ENCODE measurements at places on chromosomes 12 and 14.
A peak's percentile ranks its signal among the peaks of the same experiment; 100 is the strongest.

DNA sequence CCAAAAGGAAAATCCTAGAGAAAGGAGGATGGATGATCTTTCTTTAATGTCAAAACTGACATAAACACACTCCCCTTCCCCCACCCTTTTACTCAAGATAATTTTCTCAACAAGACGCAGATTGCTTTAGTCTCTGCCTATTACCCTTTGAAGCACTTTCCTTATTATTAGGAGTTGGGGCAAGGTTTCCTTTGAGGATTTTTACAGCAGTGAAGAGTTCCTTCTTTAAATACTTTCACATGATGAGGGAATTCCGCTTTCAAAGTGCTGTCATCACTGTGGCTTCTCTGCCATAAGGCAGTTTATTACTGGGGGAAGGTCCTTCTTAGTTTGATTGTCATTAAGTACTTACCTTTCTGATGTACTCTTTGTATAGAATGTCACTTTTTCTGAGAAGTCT, 172.1 kb downstream of the MSRB3 start:
- no peak for DNase-seq

- DNase-seq, result no peak
Measured at GRCh38 chr12:53052419-53053217, 2.8 kb downstream of the TNS2 start.

DNA sequence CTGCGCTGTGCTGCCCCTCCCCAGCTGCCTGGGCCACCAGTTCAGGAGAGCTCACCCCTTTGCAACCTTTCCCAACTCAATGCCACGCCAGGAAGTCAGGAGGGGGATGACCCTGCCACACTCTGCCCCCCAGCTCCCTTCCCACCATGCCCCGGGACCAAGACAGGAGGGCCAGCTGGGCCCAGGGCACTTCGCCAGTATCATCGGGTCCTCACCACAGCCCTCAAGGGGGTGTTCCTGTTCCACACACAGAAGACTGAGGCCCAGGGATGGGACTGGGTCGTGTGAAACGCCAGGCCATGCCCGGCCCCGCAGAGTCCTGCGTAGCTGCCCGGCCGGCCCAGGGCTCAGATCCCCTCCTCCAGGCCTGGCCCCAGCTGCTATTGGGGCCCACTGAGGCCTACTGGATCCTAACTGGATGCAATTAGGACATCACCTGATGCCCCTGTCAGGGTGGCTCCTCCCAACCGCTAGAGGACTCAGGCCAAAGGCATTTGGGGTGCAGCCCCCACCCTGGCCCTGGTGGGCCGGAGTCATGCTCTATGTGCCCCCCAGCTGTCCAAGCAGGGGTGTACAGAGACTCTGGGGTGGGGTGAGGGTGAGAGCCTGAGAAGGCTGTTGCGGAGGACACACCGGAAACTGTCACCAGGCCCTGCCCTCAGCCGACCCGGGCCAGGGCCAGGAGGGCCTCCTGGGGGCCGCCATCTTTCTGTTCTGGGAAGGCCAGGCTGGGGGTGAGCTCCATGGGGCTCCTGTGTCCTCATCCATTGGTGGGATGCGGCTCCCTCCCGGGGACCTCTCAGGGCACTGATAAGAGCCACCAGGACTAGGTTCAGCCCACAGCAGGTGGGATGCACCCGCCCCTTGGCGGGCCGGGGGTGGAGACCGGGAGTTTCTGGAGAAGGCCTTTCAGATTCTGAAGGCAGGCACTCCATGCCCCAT, 29.3 kb upstream of the ANKRD9 start:
- DNase-seq, result no peak

GRCh38 chr12:65731771-65732170, 92.5 kb upstream of the HMGA2 start:
- no peak for DNase-seq

DNA sequence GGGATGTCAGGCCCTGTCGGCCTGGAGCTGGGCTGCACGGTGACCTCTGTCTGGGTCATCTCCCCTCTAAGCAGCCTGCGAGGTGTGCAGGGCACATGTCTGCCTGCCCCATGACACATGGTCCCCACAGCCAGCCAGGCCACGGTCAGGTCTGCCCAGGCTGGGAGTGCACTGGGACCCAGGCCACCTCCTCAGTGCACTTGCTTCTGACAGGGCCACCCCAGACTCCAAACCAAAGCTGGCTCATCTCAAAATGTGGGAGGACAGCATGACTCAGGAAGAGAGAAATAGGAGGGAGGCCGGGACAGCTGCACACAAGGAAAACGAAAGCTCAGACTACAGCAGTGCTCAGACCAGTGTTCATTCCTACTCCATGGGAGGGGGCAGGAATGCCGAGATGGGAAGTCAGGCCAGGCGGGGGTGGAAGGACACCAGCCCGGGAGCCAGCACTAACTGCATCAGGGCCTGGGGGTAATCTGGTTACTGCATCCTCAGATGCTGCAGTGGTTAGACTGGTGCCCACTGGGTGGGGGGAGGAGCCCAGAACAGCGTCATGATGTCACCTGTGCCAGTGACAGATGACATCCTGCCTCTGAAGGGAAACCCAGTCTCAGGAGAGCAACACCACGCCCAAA, 4.0 kb downstream of the P2RX2 start:
- peak; percentile 82 for DNase-seq

DNA sequence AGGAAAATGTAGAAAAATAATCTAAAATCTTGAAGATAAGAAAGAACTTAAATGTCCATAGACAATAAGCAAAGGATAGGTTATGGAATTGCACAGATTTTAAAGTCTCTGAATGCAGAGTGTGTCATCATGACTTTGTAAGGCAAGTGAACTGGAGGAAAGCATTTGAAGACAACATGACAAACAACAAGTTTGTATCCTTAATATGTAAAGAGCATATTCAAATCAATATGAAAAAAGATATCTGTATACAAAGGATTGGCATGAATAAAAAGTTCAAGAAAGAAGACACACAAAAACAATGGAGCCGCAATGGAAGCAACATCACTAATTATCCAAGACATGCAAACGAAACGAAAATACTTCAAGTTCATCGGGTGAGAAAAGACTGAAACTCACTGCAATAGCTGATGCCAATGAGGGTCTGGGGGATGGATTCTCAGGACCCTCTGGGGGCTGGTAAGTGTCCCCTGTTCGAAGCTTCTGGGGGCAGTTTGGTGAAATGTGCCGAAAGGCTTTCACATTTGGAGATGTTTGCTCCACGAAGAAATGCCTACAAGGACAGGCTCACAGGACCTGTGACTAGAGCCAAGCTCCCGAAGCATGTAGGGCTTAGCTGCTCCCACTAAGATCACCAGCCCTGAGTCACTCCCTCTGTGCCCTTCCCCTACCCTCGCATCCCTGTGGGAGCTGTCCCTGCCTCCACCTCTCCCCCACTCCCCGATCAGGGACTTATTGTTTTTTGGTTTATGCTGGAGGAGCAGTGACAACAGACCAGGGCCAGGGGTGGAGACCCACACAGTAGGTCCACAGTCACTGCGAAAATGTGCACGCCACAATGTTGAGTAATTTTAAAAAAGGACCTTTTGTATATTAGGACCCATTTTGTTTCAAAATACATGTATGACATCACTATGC, 345.7 kb upstream of the SFSWAP start:
- no peak for DNase-seq

DNA sequence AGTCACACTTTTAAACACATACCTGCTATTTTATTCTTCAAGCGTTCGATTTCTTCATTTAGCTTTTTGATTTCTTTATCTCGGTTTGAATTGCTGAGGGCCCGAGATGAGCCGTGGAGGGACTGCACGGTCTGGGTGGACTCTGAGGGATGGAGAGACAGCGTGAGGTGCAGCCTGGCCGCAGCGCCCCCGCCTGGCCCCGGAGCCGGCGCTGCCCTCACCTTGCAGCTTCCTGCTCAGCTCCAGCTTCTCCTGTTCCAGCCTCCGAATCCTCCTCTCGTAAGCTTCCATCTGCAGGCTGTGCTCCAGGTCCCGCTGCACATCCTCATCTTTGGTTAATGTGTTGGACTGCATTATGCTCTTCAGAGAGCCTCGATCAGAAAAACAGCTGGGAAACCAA, 53.2 kb downstream of the AMN start:
- no peak for DNase-seq

GRCh38 chr14:54728700-54729527, 162.0 kb downstream of the SAMD4A start:
- no peak for DNase-seq

GRCh38 chr14:70814466-70814865, 5.2 kb upstream of the MAP3K9 start:
- DNase-seq, result no peak

DNA sequence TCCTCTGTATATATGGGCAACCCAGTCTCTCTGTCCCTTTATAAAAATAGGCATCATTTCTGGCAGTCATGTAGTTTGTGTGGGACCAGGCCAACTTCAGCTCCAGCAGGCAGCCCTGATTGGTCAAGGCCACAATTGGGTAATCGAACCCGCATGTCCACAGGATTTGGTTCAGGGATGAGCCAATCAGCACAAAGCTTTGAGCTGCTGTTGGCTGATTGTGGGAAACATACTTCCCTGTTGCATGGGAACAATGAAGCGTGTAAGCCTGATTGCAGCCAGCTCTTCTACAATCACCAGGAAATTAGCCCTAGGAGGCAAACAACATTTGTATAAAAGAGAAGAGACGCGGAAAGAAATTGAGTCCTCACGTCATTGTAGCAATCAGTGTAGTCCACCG, 328.6 kb downstream of the PCNX1 start:
- no peak for DNase-seq

- no peak for DNase-seq
Measured at GRCh38 chr12:27524839-27525753, 1.1 kb downstream of the PPFIBP1 start.

DNA sequence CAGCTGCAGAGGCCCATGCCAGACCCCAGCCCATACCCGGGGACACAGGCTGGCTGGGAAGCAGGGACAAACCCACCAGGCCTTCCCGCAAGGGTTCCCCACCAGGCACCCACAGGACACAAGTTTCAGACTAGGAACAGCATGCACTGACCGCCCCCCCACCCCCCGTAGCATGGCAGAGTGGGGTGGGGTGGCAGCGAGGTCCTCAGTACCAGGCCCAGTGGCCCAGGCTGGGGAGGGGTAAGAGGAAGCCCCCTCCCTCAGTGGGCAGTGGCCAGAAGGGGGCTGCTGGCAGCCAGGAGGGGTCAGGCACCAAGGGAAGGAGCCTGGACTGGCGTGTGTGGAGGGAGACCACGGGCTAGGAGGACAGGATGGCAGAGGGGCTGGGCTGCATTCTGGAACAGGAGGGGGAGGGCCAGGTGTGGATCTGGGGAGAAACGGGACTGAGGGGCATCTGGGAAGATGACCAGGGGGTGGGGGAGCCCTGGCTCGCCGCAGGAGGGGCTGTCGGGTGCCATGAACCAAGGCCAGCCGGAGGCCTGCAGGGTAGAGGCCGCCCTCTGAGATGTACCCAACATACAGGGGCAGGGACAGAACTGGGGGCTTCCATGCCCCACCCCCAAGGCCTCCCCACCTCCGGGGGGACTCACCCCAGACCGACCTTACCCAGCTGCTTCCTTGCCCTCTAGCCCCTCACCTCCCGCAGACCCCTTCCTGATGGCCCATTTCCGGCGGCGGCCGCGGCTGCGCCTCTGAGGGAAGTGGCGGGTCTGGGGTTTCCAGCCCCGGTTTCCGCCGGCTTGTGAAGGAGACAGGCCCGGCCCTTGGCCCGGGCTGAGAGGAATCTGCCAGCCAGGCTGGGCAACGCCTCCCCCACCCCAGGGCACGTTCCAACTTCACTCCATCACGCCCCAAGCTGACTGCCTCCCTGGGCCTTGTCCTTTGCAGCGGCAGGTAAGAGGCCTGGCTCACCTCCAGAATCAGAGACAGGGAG, 5.6 kb upstream of the JAG2 start:
- no peak for DNase-seq

- DNase-seq, result no peak
Measured at GRCh38 chr12:108270035-108270848, 68.9 kb downstream of the CMKLR1 start.

DNA sequence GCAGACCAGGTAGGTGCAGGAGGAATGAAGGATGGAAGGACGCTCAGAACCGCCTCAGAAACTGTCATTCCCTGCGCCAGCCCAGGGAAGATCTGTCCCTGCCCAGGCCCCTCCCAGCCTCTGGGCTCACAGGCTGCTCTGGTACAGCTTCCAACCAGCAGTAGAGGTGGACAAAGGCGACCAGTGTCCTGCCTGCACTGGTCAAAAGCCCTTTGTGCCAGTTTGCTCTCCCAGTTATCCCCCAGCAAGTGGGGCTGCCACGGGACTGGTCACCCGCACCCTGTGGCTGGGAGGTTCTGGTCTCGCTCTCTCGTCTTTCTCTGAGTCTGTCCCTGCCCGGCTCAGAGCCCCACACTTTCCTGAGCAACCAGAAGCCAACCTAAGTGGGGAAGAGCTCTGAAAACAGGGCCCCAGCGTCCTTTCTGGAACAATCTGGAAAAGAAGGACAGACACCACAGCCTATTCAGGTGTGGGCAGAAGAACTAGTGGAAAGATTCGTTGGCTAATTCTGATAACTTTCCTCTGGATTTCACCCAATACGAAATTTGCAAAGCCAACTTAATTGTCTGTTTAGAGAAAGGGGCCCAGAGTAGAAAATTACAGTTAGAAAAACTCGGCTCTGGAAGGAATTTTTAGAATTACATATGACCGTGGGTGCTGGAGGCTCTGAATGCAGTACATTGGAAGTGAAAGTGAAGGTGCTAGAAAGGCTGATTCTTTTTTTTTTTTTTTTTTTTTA, 21.7 kb downstream of the SNRNP35 start:
- no peak for DNase-seq

GRCh38 chr14:60245380-60246177, 3.4 kb upstream of the PPM1A start:
- no peak for DNase-seq

GRCh38 chr14:51847489-51847796, 13.0 kb upstream of the GNG2 start:
- DNase-seq, result no peak

DNA sequence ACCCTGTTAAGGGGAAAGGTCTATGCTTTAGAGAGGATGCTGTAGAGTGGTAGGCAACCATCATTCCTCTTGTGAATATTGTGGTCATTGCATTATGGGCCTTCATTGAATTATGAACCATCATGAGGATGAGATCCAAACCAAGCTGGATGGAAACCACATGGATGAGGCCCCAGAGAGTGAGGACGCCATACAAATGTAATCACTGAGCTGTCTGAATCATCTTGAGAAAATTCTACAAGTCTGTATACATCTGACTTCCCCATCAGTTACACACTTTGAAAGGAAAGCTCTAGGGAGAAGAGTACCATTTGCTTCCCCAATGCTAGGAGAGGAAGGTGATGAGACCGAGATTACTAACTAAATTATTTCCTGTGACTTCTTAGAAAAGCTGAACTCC, 172.9 kb downstream of the CACNA1C start:
- DNase-seq, result no peak

DNA sequence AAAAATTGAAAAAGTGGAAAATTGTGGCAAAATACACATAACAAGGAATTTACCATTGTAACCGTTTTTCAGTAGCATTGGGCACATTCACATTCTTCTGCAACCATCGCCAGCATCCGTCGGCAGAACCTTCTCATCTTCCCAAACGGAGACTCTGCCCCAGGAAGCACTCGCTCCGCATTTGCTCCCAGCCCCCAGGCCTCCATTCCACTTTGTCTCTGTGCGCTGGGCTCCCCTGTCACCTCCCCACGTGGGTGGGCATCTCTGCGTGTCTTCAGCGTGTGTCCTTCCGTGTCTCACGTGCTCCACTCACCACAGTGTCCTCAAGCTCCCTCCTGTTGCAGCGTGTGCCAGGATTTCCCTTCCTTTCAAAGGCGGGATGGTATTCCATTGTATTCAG, 9.9 kb downstream of the GPR132 start:
- DNase-seq, result no peak

- no peak for DNase-seq
Measured at GRCh38 chr12:47102406-47102805, 22.6 kb upstream of the AMIGO2 start.
